ENCODE measurements at places on chromosomes 5 and 9.

- DNase-seq: no peak
These were observed 5.5 kb downstream of the SLC25A2 start for GRCh38 chr5:141298376-141298775.

DNA sequence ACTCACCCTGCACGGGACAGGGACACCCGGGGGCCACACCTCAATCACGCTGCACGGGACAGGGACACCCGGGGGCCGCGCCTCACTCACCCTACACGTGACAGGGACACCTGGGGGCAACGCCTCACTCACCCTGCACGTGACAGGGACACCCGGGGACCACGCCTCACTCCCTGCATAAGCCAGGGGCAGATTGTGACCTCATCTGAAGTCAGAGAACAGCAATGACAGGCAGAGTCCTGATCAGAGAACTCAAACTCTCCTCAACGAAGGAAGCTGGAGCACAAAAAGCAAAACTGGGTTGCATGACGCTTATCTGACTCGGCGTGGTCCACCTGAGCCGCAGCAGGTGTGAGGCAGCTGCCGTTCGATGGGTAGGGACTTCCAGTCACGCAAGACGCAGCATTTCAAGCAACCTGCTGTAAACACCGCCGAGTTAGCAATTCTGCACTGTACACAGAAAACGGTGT is 3.2 kb downstream of the TERT start:
- DNase-seq: no peak

- DNase-seq: no peak
These were observed 36.1 kb upstream of the KIF4B start for GRCh38 chr5:154977409-154977808.

- no peak for DNase-seq
These were observed 354.6 kb downstream of the LRRC70 start for GRCh38 chr5:62933261-62933660.

- no peak for DNase-seq
These were observed 368.4 kb upstream of the GRAMD2B start for GRCh38 chr5:126054577-126055347.

DNA sequence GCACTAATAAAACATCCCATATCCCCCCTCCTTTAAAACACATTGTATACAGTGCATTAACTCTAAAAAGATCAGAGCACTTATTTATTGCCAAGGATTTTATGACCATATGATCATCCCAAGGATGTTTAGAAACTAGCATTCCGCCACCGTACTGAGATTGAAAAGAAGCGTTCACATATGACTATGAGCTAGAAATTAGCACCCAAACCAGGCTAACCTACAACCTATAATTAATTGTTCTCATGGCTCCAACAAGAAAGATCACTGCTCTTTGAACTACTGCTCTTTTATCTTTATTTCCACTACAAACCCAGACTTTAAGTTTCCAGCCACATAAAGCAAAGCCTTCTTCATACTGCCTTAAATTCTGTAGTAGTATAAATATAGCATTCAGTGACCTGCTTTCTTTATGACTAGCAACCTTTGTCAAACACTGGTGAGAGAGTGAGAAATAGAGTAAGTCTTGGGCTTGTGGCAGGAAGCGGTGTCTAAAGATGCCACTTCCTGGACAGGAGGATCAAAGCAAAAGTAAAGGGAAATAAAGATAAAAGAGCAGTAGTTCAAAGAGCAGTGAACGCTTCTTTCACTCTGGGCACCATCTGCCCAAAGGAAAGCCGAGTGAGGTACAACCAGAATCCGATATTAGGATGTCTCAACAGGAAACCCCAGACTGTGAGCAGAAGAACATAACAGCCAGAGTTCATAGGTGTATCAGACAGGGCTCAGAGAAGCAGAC is 151.1 kb upstream of the ERCC6L2 start:
- no peak for DNase-seq

DNA sequence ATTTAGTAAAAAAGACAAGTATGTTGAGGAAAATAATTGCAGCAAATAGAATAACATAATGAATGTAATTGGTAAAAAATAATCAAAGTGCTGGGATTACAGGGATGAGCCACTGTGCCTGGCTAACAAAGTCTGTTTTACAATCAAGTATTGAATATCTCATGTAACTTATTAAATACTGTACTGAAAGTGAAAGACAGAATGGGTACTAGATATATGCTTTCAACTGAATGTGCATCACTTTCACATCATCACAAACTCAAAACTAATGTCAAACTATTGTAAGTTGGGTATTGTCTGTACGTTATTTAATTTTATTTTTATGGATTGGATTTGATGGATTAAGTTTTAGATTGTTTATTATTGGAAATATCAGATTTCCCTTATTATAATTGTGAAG is 58.9 kb downstream of the LURAP1L start:
- DNase-seq: no peak

DNA sequence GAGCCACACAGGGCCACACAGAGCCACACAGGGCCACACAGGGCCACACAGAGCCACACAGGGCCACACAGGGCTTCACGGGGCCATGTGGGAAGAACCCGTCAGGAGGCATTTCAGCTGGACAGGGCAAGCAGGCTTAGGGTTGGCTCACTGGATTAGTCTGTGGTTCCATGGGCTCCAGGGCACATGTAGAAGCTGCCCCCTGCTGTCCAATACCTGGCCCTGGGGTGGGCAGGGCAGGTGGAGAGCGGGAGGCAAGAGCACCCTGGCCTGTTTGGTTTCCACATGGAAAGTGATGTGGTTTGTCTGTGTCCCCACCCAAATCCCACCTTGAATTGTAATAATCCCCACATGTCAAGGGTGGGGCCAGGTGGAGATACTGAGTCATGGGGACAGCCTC is 16.4 kb upstream of the LPCAT1 start:
- DNase-seq: no peak

GRCh38 chr5:2750026-2750757 is 1.3 kb downstream of the IRX2 start:
- no peak for DNase-seq

- DNase-seq: no peak
These were observed 197.2 kb upstream of the S1PR3 start for GRCh38 chr9:88794100-88794499.

DNA sequence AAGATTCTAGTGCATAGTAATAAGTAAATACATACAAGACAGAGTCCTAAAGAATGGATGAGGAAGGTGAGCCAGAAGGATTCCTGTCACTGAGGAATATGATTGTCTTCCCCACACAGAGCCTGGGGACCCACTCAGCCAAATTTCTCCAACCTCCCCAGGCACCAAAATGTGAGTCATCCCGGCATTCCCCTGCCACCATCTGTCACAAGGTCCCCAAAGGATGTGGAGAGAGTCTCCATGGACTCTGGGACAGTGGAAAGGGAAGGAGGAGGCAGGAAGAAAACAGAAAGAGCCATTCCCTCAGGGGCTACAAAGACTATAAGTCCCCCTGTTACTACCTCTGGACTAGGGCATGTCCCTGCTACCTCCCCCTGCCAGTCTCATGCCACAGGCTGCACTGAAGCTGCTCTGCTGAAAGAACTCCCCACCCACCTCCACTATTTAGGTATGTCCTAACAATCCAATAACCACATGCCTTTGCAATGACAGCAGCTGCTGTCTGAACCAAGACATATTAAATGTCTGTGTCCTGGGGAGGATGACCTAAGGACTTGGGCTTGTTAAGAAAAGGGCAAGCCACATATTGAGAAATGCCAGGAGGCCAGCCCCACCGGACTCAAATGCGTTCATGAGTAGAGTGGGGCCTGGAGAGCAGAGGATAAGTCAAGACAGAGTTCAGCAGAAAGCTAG is 10.7 kb upstream of the OR5C1 start:
- DNase-seq: no peak

DNA sequence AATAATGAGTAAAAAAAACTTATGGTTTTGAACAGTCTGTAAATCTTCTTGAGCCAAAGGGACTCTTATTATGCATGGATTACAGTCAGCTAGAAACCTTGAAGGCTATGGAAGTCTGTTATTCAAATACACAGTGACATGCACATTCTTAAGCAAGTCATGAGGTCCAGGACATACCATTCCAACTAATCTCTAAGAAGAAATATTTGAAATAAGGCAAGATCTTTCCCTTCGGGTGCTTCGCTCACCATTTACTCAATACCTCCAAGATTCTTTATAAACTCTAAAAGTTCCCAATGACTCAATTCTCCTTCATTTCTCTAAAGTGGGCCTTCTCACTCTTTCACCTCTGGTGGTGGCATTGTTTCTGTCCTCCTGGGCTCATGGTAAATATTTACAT is 811.0 kb downstream of the NR2F1-AS1 start:
- DNase-seq: no peak

DNA sequence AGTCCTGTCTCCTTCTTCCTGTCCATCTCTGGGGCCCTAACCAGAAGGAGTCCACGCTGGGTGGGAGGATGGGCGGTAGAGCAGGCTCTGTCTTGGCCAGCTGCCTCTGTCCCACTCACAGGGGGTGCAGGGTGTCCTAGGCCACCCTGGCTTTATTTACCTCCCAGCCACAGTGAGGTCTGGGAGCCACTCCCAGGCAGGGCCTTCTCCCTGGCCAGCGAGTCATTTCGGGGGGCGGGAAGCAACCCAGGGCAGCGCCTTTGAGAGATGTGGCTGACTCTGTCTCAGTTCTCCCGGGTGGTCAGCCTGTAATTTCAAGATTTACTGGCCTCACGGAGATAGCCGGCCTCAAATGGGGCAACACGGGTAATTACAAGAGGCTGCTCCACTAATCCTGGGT is 67.4 kb upstream of the PTCH1 start:
- no peak for DNase-seq

DNA sequence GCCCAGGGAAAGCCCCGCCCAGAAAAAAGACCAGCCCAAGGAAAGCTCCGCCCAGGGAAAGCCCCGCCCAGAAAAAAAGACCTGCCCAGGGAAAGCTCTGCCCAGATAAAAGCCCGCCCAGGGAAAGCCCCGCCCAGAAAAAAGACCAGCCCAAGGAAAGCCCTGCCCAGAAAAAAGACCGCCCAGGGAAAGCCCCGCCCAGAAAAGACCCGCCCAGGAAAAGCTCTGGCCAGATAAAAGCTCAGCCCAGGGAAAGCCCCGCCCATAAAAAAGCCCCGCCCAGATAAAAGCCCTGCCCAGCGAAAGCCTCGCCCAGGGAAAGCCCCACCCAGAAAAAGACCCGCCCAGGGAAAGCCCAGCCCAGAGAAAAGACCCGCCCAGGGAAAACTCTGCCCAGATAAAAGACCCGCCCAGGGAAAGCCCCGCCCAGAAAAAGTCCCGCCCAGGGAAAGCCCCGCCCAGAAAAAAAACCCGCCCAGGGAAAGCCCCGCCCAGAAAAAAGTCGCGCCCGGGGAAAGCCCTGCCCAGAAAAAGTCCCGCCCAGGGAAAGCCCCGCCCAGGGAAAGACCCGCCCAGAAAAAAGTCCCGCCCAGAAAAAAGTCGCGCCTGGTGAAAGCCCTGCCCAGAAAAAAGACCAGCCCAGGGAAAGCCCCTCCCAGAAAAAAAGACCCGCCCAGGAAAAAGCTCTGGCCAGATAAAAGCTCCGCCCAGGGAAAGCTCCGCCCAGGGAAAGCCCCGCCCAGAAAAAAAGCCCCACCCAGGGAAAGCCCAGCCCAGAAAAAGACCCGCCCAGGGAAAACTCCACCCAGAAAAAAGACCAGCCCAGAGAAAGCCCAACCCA is 11.9 kb downstream of the GRIN1 start:
- DNase-seq: peak; percentile 32

DNA sequence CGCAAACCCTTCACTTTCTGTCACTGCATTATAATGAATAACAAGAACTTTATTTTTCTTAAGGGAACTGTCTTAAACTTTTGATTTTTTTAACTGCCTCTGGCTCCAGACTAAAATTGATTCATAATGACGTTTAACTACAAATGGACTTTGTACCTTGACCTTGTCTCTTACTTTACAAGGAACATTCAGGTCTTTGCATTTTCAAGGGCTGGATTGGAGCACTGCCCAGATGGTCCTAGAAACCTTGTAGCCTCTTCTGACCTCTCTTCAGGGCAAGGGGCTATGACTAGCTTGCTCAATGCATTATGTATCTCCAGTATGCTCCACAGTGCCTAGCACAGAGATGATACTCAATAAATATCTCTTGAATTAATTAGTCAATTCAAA is 612.6 kb upstream of the CLINT1 start:
- DNase-seq: no peak

DNA sequence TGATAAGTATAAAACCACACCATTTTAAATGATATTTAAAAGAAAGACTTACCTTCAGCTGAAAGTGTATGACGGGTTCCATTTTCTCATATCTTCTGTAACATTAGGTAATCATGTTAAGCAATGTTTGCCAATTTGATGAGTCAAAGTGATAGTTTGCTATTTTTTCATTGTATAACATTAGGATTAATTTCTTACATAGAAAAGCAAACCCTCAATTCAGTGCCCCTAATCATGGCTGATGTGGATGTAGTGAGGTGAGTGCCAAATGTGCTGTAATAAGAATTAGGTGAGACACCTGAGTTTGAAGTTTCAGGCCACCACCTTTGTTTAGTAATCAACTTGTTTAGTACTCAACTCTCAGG is 68.0 kb downstream of the UNC13B start:
- no peak for DNase-seq

GRCh38 chr5:146669656-146670055 is 153.7 kb upstream of the GPR151 start:
- no peak for DNase-seq

GRCh38 chr5:108728566-108729241 is 19.0 kb upstream of the FER start:
- DNase-seq: no peak

GRCh38 chr9:89923961-89924504 is 319.2 kb downstream of the GADD45G start:
- DNase-seq: no peak

GRCh38 chr5:107469485-107470294 is 201.0 kb downstream of the EFNA5 start:
- DNase-seq: no peak

- no peak for DNase-seq
These were observed 1072.7 kb downstream of the NR2F1-AS1 start for GRCh38 chr5:92508271-92508670.

GRCh38 chr5:83133797-83134196 is 56.5 kb downstream of the XRCC4 start:
- no peak for DNase-seq

DNA sequence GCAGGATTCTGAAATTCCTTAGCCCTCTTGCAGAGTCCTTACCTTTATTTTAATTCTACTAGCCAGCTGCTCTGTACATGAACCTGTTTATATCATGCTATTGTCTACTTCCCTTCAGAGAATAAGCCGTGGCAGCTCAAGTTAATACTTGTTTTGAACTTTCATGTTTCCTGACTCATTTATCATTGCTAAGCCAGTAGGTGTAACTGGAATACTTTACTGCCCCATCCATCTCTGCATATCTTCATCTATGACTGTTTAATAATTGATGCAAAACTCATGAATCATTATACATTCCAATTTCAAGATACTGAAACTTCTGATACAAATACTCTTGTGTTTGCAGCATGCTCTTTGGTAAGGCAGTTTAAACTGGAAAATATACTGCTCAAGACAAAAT is 174.7 kb downstream of the PPP2R2B start:
- no peak for DNase-seq

Measured in NCI-H446 treated with DMSO at 0.1 percent for 48 hours (cell line).